ENCODE measurements at places on chromosomes 16 and 17.
A peak's percentile ranks its signal among the peaks of the same experiment; 100 is the strongest.

DNA sequence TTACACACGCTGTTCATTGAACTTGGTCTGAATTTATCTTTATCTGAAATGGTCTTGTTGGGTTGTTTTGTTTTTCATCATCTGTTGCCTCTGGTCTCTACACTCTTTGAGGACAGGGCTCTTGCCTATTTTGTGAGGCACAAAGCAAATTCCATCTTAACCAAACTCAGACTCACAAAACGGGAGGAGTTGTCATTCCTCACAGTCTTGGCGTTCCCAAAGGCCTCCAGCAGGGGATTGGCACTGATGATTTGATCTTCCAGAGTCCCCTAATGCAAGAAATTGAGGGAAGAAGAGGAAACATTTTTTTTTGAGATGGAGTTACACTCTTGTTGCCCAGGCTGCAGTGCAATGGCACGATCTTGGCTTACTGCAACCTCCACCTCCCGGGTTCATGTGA, 8.7 kb downstream of the MYH3 start:
- DNase-seq = no peak

DNA sequence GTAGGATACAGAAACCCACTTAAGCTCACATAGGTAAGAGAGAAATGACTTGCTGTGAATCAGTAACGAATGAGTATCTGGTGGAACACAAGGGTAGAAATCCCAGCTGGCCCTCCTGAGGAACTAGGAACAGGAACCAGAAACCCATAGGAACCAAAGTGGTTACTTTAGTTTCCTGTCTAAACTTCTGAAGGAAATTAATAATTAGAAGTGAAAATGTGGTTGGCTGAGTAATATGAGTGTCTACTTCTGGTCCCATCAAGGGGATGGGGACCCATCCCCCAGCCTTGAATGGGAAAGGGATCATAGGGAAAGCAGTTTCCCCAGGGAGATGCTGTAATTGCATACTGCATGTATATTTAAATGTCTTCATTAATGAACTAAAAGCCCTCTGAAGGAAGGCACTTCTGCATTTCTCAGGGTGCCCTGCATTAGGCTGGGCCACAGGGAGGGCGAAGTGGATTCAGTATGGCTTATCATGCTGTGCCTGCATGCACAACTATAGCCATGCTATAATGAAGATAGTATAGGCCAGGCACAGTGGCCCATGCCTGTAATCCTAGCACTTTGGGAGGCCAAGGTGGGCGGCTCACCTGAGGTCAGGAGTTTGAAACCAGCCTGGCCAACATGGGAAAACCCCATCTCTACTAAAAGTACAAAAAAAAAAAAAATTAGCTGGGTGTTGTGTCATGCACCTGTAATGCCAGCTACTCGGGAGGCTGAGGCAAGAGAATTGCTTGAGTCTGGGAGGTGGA, 45.6 kb downstream of the CYB5B start:
- peak; percentile 90 for DNase-seq

DNA sequence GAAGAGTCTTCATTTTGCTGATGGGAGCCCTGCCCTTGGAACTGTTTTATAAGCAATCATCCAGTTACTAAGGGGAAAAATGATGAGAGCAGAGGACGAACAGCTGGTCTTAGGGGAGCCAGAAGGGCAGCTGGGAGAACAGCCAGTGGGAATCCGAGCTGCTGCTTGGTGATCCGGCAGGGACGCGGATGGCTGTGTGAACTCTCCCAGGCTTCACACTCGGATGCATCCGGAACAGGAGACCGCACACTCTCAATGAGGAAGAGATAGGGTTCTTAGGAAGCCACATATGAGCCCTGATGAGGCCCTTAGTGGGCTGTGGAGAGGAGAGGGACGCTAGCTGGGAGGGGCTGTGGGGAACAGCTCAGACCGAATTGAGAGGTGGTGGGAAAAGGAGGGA, 5.0 kb upstream of the CACNG5 start:
- no peak for DNase-seq

GRCh38 chr16:24418733-24419132, 120.6 kb upstream of the RBBP6 start:
- no peak for DNase-seq

GRCh38 chr16:5215901-5216300, 118.3 kb upstream of the EEF2KMT start:
- no peak for DNase-seq

GRCh38 chr17:292531-293382, 59.9 kb downstream of the RPH3AL start:
- no peak for DNase-seq

- DNase-seq = no peak
These were observed 48.6 kb downstream of the FOXL1 start for GRCh38 chr16:86626966-86627365.

GRCh38 chr16:83520596-83520995, 287.2 kb upstream of the HSBP1 start:
- no peak for DNase-seq

DNA sequence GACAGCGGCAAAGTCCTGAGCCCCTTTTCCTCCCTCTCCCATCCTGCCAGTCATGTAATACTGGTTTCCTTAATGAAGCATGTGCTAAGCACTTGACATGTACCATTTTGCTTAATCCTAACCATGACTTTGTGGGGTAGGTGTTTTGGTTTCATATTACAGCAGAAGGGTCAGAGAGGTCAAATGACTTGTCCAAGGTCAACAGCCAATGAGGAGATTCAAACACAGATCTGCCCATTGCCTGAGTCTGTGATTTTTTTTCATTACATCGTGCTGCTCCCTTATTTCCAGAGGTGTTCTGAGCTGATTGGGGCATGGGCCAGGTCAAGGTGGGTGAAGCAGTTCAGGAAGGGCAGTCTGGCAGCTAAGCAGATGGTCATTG, 17.6 kb upstream of the PHF12 start:
- DNase-seq = no peak

DNA sequence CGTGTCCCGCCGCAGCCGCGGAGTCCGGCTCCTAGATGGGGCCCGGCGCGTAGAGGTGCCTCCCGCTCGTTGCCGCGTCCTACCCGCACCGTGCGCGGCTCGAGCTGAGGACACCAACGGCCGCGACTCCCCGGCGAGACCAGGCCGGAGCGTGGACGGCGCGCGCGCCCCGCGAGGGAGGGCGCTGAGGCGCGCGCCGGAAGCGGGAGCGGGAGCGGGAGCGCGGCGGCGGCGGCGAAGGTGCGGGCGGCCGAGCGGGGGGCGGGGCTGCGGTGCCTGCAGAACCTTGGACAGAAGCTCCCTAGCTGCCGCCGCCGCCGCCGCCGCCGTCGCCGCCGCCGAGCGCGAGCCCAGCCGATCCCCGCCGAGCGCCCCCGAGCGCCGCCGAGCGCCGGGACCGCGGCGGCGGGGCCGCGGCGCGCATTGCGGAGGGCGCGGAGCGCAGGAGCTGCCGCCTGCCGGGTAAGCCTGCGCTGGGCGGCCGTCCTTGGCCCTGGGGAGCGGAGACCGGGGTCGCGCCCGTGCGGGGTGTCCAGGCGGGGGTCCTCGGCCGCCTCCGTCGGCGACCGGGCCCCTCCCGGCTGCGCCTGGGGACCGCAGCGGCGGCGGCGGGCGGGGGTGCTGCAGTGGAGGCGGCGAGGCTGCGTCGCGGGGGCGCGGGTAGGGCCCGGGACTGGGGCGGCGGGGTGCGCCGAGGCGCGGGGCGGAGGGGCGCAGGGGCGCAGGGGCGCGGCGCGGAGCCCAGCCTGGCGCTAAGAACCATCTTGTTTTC, at the start of gene CDK5R1:
TSS of gene CDK5R1 (plus strand) at position 293 of the 772 bp plus-strand sequence. CDS start 628 bp downstream, outside the sequence.
- no peak for DNase-seq

GRCh38 chr16:73457851-73458250, 409.9 kb upstream of the ZFHX3 start:
- DNase-seq = no peak

DNA sequence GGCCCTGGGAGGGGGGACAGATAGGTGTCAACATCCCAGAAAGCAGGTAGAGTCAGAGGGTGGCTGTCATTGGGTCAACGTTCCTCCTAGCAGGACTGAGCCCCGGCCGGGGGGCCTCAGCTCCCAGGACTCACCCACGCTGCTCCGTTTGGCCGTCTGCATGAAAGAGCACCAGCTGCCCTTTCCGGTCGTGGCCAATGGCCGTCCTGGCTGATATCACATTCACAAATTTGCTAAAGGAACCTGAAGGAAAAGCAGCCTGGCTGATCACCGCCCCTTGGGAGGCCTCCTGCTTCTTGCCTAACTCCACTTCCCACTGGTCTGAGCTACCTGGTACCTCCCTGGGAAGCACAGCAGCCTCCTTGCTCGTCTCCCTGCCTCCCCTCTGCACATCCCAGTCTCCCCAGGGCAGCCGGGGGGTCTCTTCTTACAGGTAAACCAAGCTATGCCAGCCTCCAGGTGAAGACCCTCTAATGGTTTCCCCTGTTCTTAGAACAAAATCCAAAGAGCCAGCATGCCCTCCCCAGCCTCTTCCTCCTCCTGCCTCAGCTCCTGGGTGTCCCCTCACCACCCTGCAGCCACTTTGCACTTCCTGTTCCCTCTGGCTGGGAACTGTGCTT, 3.4 kb downstream of the NAGPA start:
- no peak for DNase-seq

DNA sequence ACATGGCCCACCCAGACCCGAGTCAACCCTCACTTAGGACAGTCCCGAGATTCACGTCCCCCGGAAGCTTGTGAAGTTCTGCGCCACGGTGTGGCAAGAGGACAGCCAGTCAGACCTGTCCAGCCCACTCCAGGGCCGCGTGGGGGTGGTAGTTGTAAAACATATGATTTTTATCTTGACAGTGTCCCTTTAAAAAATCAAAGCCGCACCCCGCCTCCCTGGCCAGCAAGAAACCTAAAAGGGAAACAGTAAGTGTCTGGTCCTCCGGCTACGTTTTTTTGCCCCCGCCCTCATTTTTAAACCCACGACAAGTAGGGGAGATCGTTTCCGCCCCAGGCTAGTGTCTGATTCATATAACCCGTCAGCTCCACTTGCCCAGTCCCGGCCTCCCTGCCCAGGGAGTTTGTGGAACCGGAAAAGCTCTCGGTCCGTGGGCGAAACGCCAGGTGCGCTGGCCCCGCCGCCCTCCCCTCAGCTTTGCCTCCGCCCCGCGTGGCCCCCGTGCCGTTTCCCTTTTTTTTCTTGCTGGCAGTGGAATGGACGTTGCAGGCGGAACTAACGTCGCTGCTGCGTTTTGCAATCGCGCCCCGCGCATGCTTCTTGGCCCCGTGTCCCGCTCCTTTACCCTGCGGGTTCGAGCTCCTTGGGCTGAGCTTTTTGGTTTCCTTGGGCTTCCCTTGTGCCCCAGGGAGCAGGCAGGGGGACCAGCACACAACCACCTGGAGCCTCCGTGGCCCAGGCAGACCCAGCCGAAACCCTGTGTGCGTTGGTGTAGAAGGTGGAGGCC, 13.3 kb upstream of the NUDT16L1 start:
- DNase-seq = no peak

GRCh38 chr16:53085369-53085843, 30.6 kb downstream of the CHD9 start:
- DNase-seq = no peak

DNA sequence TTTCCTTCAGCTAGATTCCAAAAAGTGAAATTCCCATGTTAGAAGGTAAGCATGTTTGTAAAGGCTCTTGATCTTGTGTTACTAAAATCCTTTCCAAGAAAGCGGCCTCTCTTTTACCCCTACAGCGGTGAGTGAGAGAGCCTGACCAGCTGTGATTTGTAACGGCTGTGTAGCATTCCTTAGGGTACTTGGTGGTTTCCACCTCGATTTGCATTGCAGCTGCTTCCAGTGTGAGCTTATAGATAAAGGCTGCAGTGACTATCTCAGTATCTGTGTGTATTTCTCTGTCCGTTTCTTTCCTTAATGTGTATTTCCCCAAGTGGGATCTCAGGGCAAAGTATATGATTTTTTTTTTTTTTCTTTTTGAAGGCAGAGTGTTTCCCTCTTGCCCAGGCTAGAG, 169.4 kb downstream of the SNX29 start:
- DNase-seq = no peak

DNA sequence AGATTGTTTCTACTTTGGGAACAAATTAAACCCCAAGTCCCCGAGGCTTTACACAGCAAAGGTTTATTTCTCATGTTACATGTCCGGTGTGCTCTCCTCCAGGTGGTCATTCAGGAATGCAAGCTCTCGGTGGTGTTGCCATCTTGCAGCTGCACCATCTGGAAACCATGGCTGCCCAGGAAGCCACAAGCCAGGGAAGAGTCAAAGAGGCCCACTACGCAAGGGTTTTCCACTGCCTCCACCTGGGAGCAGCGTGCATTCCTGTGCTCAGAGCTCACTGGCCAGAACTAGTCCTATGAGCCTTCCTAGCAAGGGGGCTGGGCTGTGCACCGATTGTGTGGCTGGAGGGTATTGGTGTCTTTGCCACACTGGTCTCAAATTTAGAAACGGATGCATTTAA, 128.8 kb upstream of the FOXF1 start:
- DNase-seq = no peak

DNA sequence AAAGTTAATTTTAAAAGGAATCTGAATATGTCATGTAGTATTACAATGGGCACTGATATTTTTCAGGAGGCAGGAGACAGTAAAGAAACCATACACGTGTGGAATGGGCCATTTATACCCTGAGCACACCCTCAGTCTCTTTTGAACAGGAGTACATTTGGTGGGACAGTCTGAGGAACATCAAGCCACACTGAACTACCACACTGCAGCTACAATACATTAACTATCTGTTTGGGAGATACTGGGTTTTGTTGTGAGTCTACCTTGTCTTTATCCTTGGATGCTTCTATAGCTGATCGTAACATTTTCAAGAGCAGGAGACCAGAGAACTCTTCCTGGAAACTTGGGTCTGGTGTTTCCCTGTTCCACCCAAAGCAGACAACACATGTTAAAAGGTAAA, 31.7 kb downstream of the HEATR6 start:
- no peak for DNase-seq

DNA sequence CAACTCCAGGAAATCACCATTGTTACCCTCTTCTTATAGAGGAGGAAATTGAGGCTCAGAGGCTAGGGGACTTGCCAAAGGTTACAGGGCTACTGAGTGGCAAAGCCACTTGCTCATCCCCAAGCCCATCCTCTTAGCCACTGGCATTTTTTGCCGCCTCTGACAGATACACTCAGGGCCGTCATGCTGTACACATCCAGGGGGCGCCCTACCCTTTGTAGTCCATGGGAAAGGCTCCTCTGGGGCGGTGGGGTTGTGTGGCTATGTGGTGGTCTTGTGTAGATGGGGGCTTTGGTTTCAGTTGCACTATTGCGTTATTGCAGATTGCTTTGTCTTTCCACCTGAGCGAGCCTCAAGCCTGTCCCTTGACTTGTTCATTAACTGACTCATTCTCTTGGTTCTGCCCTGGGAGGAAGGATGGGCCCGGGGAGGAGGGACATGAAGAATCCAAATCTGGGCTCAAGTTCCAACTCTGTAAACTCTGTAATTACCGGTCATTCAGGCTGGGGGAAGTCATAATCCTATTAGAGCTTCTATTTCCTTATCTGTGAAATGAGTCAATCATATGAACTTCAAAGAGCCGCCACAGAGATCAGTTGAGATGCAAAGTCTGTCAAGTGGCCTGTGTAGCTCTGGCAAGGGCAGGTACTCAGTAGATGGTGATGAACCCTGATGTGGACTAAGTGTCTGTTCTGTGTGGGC, 2.8 kb downstream of the NOS2 start:
- DNase-seq = no peak

GRCh38 chr17:233473-233941, 52.1 kb upstream of the DOC2B start:
- DNase-seq = no peak
